ENCODE measurements at places on chromosomes 11 and 22.

DNA sequence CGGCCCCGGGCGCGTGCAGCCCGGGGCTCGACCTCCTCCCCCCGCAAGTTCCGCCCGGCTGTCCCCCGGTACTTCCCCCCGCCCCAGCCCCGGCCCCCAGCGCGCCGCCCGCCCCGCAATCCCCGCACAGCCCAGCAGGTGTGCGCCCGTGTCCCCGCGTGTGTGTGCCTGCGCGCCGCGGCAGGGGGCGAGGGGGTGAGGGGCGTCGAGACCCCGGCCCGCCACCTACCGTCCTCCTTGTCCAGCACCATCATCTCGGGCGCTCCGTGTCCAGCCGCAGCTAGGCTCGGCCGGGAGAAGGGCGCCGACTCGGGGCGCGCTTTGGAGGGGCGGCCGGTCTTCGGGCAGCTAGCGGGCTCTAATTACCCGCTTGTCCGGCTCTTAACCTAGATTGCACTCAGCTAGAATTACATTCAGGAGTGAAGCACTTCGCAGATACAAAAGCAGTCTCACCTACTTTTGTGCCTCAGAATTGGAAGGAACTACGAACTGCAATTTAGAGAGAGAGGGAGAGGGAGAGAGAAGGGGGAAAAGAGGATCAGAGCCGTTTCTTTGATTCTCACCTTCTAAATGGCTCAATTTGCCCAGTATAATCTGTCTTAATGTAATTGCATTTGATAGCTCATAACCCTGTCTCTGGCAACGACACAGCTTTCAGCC is 439 bp downstream of the LMO1 start:
- no peak for DNase-seq

GRCh38 chr22:35380537-35381423 is at the start of gene HMOX1:
HMOX1 (plus strand) TSS chr22:35381096; CDS start chr22:35381174, 78 bp downstream.
- DNase-seq: no peak

- no peak for DNase-seq
These were observed 44.8 kb upstream of the ISX start for GRCh38 chr22:35021161-35021560.

- no peak for DNase-seq
These were observed 66.2 kb downstream of the TNRC6B start for GRCh38 chr22:40243891-40244290.

GRCh38 chr11:12237381-12237784 is 127.0 kb downstream of the MICAL2 start:
- no peak for DNase-seq

DNA sequence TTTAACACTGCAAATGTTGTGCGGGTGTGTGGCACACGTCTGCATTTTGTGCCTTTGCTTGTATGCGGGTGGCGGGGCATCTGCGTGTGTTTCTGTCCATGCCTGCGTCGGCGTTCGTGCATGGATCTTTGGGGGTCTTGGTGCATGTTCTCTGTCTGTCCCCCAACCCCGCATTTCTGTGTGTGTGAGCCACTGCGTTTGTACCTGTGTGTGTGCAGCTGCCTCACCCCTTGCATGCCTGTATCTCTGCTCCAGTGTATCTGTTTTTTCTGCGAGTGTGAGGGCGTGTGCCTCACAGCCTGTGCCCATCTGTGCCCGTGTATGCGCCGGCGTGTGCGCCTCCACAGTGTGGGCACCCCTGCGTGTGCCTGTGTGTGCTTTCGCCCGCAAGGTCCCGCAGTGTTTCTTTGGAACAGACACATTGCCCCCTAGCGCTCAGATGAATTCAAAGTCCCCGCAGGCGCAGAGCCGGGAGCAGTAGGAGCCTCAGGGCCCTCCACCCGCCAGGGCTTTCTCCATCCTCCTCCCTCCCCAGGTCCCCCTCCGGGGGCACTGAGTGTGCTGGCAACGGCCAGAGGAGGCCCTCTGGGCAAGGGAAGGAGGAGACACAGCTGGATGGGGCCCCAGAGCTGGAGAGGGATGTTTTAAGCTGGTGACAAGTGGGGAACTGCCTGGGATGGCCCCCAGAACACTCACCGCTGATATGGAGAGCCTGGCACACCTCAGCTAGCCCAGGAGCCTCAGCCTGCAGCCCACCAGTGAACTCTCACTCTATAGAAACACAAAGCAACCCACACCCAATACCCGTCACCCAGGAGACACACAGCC is 3.1 kb upstream of the MN1 start:
- no peak for DNase-seq

DNA sequence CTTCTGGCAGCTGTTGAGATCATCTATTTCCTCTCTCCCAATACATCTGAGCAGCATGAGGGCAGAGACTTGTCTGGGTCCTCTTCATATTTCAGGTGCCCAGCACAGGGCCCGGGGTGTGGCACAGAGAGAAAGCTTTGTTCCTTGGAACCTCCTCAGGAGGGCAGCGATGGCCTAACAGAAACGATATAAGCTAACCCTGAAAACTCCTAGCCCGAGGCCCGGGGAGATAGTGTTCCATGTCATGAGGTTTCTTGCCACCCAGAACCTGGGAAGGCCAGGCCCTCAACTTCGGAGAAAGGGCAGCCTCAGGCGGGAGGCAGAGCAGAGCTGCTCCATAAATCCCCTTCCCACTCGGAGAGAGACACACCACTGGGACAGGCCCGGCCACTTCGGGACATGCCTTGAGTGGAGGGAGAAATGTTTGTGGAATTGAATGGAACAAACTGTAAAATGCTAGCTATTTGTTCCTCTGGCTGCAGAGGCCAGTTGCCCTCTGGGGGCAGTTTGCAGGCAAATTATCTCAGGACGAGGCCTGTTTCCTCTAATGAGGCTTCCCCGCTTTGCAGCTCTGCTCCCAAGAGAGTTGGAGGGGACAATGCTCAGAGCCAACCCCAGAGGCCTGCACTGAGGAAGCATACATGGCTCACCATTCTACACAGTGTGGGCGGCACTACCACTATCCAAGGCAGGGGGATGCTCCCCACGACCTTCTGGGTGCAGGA is 11.6 kb downstream of the ARRB1 start:
- no peak for DNase-seq

GRCh38 chr22:44438056-44438455 is 60.0 kb downstream of the RTL6 start:
- DNase-seq: no peak

Measured in NCI-H2081 treated with DMSO at 0.1 percent for 48 hours (cell line).